ENCODE measurements at places on chromosomes 5 and 9.

DNA sequence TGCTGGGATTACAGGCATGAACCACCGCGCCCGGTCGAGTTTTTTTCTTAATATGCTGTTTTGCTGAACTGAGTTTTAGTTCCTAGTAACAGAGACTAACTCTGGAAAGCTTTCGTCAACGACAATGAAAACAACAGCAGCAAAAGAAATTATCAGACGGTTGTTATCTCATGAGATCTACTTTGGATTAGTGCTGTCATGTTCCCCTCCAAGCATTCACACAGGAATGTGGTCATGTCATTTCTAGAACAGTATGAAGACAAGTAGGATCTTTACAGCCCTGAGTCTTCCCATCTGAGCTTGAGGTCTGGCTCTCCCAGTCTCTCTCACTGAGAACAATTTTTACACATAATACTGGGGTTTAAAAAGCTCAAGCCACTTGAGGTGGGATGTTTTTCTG is 4.0 kb upstream of the ANKRD33B start:
- no peak for DNase-seq

GRCh38 chr5:4893063-4893744 is 246.9 kb upstream of the ADAMTS16 start:
- DNase-seq = no peak

DNA sequence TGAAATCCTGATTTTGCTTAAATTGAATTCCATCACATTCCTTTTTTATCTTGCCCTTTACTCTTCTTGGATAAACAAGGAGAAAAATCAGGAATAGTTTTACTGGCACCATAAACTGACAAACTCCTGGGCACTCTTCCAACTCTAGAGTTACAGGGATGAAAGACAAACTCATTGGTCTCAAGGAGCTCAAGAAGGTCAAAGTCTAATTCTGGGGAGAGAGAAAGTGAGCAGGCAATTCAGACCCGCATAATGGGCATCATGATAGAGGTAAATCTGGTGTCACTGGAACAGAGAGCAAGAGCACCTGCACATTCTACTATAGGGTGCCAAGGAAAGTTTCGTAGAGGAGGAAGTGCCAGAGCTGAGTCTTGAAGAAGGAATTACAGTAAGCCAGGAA is 64.8 kb downstream of the GRIN3A start:
- DNase-seq = no peak

DNA sequence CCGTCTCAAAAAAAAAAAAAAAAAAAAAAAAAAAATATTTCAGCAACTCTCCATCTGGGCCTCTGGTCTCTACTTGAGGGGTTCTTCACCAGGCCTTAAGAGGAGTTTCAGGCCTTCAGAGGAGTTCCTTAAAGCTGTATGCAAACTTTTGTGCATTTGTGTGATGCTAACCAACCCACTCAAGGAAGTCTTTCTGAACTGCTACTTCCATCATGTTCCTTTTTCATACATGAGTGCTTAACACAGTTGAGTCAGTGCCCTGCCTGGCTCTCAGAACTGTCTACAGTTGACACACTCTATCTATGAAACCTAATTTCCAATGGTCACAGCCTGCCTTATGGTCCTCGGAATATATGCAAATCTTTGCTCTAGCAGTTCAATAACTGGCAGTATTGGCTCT is 146.5 kb downstream of the MEF2C start:
- no peak for DNase-seq

- no peak for DNase-seq
Observed at GRCh38 chr9:129458663-129459546, 162.0 kb downstream of the C9orf50 start.

DNA sequence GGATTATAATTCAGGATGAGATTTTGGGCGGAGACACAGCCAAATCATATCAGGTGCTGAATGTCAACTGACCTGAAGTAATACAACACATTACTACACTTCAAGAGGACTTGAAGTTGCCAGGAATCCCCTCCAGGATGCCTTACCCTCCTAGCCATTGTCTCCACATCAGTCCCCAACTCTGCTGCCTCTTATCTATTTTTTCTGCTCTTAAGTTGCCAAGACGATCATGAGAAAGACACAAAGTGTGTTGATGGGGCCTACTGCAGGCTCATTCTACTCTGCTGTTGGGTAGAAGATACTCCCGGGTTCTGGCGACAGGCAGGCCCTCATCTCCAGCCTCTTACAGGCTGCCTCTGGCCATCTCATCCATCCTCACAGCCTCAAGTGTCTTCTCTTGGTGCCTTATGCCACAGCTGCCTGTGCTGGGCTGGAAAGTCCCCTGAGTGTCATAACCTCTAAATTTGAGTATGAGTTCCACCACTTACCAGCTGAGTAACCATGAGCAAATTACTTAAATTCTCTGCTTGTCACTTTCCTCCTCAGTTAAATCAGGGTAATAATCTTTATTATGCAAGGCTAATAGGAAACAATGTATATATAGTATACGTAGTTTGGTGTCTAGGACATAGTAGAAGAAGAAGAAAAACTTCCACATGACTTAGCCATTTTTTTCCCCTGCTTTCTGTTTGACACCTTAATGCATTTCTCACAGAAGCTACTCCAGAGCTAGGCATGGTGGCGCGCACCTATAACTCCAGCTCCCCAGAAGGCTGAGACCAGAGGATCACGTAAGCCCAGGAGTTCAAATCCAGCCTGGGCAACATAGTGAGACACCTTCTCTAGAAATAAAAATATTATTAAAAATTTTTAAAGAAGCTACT is 73.0 kb upstream of the SNX2 start:
- no peak for DNase-seq

GRCh38 chr9:132094314-132094791 is 14.7 kb upstream of the MED27 start:
- DNase-seq = no peak

DNA sequence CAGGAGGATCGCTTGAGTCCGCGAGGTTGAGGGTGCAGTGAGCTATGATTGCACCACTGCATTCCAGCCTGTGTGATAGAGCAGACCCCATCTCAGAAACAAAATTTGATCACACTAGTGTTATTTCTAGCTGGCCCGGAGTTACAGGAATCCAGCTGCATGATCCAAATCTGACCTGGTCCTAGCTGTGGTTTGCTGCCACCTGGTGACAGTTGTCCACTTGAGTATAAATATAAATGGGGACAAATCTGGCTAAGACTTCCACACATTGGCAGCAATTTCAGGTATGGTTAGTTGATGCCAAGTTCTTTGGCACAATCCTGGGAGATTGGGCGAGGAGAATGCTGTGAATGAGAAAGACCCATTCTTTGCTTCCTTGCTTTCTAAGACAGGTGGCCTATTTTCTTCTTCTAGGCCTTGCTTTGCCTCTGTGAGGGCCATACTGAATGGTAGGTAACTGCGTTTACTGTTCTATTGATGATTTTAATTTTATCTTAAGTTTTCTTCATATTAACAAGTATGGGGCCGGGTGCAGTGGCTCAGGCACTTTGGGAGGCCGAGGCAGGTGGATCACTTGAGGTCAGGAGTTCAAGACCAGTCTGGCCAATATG is 35.4 kb downstream of the UBE2R2 start:
- no peak for DNase-seq

DNA sequence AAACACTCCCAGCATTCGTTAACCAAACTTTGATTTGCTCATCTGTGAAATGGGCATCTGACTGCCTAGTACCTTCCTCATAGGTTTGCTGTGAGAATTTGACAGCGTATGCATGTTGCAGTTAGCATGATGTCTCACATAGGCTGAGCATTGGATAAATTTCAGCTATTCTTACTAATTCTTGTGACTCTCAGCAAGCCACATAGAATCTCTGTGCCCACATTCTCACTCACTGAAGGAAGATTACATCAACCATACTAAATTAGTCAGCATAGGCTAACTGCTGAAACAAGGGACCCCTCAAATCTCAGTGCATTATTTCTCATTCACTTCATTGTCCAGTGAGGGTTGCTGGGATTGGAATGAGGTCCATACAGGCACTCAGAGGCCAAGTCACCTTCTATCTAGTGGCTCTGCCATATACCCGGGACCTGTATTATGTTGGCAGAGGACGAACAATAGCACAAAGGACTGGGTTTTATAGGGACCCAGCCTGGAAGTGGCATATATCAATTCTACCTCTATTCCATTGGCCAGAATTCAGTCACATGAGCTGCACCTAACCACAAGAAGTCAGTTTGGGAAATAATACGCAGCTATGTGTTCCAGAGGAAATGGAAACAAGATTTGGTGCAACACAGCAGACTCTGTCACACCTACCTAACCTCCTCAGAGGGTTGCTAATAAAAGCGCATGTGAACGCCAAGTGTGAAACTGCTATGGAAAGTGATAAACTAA is 4.2 kb upstream of the PTGER4 start:
- DNase-seq = no peak

DNA sequence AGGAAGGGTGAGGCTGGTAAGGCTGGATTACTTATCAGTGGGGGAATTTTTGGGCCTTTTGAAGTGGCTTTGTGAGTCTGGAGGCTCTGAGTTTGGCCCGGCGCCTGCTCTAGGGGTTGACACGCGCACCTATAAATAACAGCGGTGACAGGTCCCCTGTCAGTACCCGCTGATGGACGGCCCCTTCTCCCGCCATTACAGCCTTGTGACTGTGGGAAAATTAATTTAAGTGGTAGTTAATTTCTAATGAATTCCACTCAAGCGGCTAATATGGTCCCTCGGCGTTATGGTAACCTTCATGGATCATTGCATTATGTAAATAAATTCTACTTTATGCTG is 16.5 kb downstream of the MRPL36 start:
- no peak for DNase-seq

GRCh38 chr5:160209917-160210316 is 19.4 kb upstream of the FABP6 start:
- no peak for DNase-seq

DNA sequence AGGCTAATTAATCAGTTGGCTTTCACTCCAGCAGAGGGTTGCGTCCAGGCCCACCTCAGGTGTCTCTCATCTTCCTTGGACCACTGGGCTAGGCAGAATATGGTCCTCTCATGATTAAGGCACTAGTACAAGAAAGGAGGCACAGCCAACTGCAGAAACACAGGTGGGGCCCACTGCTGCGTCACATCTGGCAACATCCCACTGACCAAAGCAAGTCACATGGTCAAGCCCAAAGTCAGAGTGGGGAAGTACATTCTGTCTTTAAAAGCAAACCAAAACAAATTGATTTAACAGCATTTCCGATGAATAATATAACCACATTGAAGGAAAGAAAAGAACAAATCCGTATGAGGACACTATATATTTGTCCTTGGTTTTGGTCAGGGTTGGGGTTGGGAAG is 28.0 kb upstream of the UBTD2 start:
- DNase-seq = no peak

GRCh38 chr9:20604562-20604961 is 17.7 kb downstream of the MLLT3 start:
- DNase-seq = no peak

DNA sequence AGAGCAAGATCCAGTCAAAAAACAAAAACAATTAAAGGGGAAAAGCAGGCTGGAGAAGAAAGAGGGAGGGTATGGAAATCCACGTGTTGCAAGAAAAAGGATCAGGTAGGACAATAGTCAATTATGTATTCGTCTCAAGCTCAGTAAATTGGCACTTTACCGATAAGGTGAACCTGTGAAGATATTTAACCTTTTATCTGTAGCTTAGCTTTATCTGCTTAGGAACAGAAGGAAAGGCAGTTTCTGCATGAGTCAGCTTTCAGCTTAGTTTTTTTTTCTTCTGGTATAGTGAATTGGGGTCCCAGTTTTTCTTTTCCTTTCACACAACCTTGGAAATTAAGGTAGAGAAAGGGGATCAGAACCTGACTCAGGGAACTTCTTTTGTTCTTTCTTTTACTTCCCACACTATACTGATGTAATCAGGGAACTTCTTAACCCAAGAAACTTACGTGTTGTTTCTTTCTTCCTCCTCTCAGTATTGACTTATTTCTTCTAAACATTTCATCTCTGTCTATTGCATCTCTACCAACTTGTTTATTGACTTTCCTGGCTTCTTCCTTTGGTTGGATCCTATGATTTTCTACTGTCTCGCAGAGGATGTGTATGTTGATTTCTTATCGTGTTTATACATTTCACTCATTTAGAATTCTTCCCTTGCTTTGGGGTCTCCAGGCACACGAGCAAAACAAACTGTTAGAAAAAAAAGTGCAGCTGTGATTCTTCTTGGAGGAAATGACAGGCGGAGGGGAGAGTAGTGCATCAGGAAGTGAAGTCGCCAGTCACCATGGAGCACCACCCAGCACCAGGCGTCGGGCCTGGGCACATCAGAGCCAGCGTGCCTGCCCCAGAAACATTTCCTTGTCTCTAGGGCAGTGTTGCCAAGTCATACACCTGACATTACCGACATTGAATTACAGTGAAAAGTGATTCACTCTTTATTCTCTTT is 123.0 kb upstream of the LHFPL2 start:
- no peak for DNase-seq

DNA sequence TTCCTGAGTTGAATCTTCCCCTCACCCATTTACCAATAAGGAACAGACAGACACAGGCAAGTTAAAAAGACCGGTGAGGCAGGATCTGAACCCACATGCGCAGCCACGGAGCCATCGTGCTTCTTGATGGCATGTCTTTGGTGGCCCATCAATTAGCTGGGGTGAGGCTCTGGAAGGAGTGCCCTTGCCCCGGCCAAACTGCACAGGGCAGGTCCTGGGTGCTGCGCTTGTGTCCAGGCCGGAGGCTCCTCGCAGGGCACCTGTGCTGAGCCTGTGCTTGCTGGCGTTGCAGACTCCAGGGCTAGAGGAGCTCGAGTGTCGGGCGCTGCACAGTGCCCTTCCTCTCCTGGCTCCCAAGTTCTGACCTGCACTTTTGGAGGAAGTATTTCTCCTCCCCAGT is 66.4 kb downstream of the PSMB7 start:
- no peak for DNase-seq

- DNase-seq = no peak
Observed at GRCh38 chr5:137617528-137618205, 118.2 kb downstream of the KLHL3 start.

DNA sequence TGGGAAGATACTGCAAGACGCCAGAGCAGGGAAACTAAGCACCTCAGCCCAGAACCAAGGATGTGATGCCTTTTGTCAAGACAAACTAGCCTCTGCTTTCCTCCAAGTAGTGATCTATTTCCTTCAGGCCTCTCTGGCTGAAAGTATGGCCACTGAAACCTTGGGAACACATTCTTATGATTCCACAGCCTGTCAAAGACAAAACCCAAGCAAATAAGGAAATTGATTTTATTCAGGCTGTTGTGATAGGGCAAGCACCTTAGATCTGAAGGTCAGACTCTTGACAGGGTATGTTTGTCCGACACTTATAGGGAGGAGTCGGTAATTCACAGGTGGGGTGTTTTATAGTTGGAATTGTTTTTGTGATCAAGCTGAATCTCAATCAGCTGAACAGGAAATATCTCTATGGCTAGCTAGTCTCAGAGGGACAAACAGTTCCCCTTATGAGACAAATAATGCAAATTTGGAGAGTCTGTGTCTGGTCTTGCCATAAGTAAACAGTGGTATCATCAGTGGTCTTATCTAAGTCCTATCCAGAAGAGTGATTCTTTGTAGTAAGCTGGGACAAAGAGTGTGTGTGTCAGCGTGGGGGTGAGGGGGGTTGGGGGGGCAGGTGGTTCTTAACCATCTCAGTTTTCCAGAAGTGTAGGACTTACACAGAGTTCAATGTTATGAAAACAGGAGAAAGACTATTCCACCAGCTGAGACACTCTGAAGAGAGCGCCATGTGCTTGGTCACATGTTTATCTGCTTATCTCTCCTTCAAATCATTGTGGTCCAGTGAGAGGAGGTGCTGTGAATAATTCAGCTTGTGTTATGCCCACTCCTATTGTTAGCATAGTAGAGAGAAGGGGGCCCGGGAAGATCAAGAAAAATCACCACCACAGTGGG is 6.7 kb upstream of the ZCCHC10 start:
- DNase-seq = no peak

- DNase-seq = no peak
Observed at GRCh38 chr5:65015767-65016166, 247.0 kb downstream of the CWC27 start.
